ENCODE measurements at places on chromosomes 6 and 20. TPM values are rescaled to one million over a fixed set of nuclear protein-coding genes. Genes with fewer than 3 reads are reported as not detected.

The UST gene
- total RNA-seq = 27.0 TPM

The PCIF1 gene
- total RNA-seq = 45.7 TPM

The RFX6 gene
- not detected for total RNA-seq

The MAVS gene
- 35.2 TPM for total RNA-seq

The PHACTR3 gene
- not detected for total RNA-seq

The CD164 gene
- total RNA-seq = 101 TPM

Data from ascending aorta (tissue), 2 donors.